RPMI8226 (cell line): ENCODE measurements at places on chromosomes 4 and X.

DNA sequence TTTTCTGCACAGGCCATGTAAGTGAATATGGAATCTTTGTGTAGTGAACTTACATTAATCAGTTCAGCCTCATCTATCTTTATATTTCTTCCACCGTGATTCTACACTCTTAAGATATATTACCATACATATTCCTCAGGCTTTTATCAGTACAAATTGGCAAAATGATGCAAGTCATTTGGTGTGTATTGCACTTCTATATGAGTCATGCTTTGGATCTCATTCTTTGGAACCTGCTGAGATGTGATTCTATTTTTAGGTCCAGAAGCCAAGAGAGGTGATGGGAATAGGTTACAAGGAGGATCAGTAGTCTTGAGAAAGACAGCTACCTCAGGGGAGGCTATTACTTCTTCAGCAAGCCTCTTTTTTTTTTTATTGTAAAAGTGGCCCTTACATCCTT, 204.4 kb downstream of the ZNF330 start:
- DNase-seq: no peak

DNA sequence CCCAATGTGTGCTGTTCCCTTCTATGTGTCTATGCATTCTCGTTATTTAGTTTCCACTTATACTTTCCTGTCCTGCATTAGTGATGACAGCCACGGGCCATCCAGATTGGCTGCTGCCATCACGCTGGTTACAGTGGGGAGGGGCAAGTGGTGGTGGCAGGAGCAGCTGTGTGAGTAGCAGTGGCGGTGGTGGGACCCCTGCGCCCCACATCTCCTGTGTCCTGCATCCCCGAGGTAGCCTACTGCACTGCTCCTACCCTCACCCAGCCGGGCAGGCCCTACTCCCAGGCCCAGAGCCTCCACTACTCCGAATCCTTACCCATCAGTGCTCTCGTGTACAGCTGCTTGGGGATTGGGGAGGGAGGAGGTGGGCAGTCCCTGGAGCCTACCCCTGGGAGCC, 798.7 kb upstream of the AGA start:
- DNase-seq: no peak

- DNase-seq: no peak
Observed at GRCh38 chrX:136262243-136262642, 11.0 kb upstream of the MAP7D3 start.

DNA sequence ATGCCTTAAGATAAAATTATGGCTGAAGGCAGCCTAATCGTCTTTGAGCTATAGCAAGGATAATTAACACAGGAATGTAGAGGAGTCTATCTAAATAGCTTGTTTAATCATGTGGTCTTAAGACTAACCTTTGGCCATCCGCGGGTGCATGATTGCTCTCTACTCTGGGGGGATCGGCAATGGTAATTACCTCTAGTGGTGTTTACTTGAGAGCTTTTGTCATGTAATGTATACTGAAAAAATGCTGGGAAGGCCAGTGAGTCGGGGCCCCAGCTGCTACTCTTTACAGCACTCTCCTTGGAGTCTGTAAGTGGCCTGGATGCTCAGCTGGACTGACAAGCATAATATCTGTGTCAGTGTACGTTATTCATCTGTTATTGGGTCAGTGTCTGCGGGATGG, 65.5 kb upstream of the GNPDA2 start:
- no peak for DNase-seq

GRCh38 chrX:40853816-40854123, 118.4 kb upstream of the MED14 start:
- no peak for DNase-seq

DNA sequence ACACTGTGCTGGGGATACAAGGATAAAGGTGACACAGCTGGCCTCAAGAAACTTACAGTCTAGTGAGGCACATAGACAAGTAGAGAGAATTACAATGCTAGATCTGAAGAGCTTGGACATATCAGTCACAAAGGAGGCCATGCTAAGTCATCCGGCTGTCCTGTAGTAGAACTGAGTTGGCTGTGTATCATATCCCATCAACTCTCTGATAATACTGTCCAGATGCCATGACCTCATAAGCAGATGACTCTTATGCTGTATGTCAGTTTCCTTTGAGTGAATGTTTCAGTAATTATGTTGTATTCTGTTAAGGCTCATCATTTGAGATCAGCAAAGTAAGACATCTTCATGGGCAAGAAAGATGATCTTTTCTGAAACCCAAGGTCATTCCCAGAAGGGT, 442.9 kb downstream of the MID1IP1 start:
- DNase-seq: no peak
